ENCODE measurements at places on chromosomes 3 and 15. TPM values are rescaled to one million over a fixed set of nuclear protein-coding genes. Genes with fewer than 3 reads are reported as not detected.

The P3H2 gene
- 22.7 TPM for total RNA-seq

The SLC30A4 gene
- 3.4 TPM for total RNA-seq

The CAPN3 gene
- 0.43 TPM for total RNA-seq

DNA sequence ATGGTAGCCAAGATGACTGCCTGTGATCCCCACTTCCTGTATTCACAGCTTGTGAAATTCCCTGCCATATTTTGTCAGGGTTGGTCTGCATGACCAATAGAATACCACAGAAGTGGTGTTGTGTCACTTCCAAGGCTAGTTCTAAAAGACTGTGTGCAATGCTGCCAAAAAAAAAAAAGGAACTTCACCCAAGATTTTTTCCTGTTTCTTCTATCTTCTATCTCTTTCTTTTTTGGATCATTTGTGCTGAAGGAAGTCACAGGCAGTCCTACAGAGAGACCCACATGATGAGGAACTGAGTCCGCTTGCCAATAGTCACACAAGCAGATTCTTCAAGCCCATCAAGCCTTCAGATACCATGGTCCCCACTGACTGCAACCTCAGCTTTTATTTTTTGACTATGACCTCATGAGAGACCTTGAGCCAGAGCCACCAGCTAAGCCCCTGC is 18.1 kb upstream of the RAF1 start:
- DNase-seq, result peak; percentile 50

GRCh38 chr3:159870723-159871122 is 117.9 kb upstream of the IL12A start:
- no peak for DNase-seq

DNA sequence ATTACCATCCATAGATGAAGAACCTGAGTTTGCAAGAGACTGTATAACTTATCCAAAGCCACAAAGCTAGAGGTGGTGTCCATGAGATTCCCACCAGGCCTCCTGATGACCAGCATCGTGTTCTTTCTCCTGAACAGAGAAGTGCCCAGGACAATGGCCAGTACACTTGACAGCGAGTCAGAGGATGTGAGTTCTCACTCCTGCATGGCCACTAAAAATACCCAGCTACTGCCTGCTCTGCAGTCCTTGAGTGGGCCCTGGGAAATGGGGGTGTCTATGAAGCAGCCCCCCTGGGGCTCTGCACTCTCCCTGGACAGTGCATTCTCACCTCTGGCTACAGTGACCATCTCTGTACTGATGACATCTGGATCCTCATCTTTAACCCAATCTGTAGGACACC is 201.2 kb downstream of the RPLP1 start:
- no peak for DNase-seq
